ENCODE measurements at places on chromosomes 5 and 9.

- no peak for DNase-seq
Measured at GRCh38 chr5:140319833-140320232, 16.9 kb upstream of the PFDN1 start.

DNA sequence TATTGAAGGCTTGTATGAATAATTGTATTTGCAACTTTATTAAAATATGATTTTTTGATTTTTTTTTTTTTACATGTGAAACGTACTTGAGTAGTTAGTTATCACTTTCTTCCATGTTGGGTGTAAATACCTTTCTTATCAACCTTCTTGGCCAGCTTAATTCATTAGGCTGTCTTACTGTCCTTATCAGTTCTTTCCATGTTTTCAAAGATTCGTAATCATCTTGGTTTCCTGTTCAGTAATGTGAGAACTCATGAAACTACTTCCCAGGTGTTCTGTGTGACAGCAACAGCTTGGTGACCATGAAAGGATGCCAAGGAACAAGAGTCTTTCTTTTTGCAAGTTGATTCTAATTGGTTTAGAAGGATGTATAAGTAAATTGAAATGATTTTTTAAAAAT is 100.0 kb downstream of the ADGRV1 start:
- no peak for DNase-seq

DNA sequence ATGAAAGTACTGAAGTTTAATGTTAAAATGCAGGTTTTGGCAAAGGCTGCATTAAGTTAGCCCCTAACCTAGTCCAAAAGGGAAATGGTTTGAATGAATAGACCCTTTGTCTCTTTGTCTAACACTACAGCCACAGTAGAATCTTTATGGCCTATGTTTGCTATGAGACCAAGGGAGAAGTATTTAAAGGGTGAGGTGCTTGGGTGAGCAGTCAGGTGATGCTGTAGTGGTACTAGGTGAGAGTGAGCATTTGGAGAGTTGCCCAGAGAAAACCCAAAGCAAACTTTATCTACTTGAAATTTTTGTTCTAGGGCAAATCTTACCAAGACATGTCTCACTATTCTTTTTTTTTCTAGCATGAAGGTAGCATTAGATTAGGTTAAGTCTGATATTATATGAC is 1961.4 kb upstream of the WWC1 start:
- no peak for DNase-seq

DNA sequence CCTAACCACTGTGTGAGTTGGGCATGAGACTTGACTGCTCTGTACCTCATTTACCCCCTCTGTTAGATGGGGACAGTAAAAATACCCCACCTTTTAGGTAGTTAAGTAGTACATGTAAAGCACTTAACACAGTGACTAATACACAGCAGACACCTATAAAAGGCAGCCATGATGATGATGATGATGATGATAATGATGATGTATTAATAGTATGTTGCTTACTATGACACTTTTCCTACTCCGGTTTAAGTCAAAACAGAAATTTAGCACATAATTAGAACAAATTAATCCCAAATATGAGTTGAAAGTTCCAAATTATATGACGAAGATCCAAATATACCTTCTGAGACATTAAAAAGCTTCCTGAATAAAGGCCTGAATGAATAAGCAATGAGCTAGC is 222.1 kb downstream of the GAPVD1 start:
- no peak for DNase-seq

DNA sequence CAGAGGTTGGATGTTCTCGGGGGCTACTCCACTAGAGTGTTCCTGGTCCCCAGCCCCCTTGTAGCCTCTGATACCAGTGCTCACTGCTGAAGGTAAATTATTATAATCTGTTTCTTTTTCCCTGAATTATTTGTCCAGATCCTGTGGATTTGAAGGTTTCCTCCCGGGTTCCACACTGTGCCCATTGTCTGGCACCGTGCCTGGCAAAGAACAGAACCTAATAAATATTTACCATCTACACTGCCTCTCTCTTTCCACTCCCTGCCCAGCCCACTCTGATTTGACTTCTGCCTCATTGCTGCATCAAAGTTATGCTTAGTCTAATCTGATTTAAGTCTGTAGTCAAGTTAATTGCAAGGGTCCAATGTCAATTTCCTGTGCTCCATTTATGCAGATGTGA is 322.9 kb downstream of the NTRK2 start:
- no peak for DNase-seq

GRCh38 chr9:114071197-114071795 is 6.8 kb downstream of the AMBP start:
- no peak for DNase-seq

DNA sequence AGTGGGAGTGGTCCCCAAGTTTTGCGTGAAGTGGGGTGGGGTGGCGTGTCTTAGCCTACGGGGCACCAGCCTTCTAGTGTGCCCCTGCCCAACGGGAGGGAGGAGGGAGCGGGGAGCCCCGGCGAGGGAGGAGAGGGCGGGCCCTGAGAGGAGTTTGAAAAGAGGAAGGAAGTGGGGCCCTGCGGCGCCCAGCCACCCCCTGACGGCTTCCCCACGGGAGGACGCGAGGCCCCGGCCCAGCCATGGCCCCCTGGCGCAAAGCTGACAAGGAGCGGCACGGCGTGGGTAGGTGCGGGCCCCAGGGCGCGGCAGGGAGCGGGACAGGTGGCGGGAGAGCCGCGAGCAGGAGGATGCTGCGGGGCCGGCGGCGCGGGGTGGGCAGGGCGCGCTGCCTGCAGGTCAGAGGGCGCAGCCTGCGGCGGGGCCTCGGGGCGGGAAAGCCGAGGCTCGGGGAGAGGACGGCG is at the start of gene DOCK2:
TSS of gene DOCK2 (plus strand) at position 191 of the 464 bp plus-strand sequence. CDS start at position 243, 52 bp downstream.
- peak; percentile 34 for DNase-seq

DNA sequence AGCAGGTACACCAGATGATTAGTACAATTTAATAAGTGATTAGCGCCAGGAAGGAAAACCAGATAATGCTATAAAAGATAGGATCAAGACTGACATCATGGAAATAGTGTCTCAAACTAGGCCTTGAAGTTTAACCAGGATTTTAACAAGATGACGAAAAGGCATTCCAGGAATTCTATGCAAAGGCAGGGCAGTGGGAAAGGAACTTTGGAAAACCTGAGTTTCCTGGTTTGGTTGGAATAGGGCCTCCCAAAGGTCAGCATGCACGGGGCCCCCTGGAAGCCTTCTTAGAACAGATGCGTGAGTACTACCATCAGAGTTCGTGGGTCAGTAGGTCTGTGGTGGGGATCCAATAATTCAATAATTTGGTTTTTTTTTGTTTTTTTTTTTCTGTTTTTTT is 935.2 kb upstream of the DMAC1 start:
- DNase-seq, result no peak

DNA sequence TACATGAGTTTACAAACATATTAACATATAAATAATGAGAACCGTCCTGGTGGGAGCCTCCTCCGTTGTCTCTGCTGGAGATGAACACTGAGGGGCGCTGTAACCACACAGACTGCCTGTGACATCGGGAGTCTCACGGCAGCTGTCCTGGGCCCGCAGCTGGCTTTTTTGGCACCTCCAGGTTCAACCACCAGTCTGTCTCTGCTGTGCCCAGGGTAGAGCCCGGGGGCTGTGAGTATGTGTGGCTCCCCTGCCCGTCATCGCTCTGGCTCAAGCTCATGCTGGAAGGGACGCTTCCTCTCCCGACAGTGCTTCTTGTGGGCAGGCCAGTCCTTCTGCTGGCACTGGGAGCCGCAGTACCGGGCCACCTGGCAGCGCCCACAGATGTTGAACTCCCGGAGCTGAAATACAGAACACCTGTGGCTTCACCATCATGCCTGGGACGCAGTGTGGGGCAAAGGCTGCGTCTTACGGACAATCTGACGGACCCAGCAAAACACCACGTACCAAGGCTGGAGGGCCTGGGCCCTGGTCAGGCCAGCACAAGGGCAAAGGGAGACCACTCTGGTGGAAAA is 3.6 kb upstream of the DPH7 start:
- no peak for DNase-seq

GRCh38 chr9:26551971-26552370 is 340.6 kb downstream of the CAAP1 start:
- DNase-seq, result no peak

DNA sequence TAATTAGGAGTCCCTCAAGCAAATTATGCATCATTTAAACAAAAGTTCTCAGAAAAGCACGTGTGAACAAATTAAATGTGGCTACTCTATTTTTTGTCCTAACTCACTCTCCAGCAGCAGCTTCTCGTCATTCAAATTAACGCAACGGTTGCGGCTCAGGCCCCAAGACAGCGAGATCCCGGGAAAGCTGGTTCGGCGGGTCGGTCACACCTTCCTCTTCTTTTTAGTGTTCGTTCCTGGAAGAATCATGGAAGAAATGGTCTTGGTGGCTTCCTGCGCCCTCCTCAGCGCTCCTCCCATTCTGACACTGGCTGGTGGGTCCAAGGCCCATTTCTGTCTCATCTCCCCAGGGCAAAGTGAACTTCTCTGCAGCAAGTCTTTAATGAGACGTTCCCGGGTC is 382.8 kb upstream of the IRX1 start:
- DNase-seq, result no peak

- no peak for DNase-seq
Measured at GRCh38 chr9:23615569-23615968, 210.5 kb downstream of the ELAVL2 start.

DNA sequence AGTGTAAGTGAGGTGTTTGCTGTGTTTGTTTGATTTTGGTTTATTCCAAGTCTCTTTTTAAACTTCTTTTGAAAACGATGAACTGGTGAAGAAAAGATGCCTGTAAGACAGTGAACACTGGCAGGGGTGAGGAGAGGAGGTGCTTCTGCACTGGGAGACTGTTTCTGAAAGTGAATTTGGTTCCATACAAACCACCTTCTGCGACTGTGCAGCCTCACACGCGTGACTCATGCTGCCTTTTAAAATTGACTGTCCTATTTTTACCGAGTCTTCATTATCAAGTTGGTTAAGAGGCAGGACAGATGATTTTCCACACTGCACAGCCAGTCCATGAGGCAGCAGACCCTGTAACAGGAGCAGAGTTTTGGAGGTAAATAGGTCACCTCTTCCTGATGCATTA is 340.6 kb downstream of the MTRR start:
- no peak for DNase-seq

DNA sequence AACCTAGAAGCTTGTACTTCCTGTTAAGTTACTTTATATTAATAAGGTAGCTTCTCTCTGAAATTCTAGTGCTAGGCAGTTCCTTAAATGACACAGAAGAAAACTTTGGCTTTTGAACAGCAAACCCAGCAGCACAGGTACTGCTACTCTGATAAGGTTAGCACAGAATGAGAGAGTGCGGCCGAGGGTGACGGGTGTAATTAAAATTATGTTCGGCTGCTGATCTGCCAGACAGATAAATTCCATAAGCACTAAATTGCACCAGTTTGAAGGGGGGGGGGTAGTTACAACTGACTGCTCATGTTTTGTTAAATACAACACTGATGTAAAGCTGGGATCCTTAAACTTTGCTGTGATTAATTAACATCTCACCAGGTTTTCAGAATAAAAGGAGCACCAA is 475.1 kb downstream of the SPOCK1 start:
- no peak for DNase-seq

DNA sequence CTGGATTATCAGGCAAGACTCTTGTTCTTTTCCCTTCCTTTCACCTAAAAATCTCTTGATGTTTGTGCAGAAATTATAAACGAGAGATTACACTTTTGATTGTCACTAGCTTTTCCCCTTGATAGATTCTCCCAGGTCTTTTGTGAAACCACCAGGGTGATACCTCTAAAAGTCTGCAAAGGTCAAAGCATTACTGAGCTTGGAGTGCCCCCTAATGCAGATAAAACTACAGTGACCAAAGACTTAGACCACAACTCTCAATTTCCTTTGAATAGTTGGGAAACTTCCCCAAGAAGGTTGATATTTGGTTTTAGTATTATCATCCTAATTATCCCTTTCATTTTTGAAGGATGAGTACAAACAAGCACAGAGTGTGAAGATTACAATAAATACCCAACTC is 173.1 kb downstream of the CYLC2 start:
- DNase-seq, result no peak

DNA sequence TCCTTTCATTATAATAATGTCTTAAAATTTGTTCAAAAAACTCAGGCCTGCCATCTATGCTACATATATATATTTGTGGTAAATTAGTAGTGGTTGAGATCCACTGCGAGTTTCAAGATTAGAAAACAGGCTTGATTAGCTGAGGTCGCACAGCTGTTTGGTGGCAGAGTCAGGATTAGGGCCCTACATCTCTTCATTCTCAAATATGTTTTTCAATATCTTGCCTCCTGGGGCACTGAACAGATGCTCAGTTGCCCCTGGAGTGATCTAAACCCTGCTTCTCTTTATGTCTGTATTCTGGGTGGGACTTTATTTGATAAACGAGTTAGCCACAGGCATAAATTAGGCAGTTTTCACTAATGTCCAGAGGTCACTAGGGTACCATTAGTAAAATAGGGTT is 27.8 kb upstream of the CEP120 start:
- DNase-seq, result no peak

DNA sequence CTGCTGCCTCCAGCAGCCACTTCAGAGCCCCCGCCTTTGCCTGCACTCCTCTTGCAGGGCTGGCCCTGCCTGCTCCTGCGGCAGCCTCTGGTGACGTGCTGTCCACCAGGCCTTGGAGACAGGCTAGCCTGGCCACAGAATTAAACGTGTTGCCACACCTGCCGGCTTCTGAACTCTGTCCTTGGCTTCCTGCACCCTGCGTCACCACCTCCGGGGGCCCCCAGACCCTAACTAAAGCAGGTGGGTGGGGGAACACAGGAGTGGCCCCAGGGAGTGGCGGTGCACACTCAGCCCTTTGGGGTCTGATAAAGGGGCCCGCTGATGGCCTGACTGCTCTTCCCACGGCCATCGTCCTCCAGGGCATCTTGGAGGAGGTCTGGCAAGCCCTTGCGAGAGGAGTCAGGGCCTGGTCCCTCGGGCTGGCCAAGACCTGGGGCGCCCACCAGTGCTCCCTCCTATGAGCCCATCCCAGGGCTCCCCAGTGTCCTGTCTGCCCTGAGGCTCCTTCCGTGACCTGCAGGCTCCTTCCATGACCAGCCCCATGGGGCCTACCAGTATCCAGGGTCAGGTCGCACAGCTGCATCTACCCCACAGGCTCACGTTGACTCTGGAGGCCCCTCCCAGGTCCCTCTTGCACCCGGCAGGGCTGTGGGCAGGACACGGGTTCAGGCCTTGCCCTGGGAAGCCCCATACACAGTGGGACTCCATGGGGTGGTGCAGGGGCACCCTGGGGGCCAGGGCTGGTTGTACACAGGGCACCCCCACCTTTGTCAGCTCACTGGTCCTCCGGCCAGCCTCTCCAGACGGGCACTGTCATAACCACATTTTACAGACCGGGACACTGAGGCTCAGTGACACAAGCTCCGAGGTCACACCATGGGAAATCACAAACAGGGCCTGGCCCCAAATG is 1.0 kb upstream of the MAMDC4 start:
- DNase-seq, result no peak

- DNase-seq, result no peak
Measured at GRCh38 chr5:156446526-156446925, 119.6 kb downstream of the SGCD start.

DNA sequence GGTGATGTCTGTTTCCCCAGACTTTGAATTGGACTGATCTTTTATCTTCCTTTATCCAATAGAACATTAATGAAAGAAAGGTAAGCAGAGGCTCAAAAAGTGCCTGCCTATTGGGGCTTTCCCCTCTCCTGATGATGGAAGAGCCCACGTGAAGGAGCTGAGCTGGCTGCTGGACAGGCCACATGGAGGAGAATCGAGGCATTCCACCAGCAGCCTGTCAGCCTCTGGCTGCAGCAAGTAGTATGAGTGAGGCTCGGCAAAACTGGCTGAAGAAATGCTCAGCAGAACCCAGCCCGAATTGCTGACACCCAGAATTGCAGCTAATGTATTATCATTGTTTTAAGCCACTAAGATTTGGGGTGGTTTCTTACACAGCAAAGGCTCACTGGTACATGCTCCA is 66.5 kb upstream of the STC2 start:
- no peak for DNase-seq
